ENCODE measurements at places on chromosomes 11 and 22. TPM values are rescaled to one million over a fixed set of nuclear protein-coding genes. Genes with fewer than 3 reads are reported as not detected.

Gene SEPTIN3
- total RNA-seq, result 0.26 TPM

Gene MED15
- total RNA-seq, result 54.1 TPM

Gene TRIM29
- 0.83 TPM for total RNA-seq

Gene TRIM44
- total RNA-seq, result 51.5 TPM

Gene ARHGAP8
- 0.58 TPM for total RNA-seq

Gene UCP3
- 1.2 TPM for total RNA-seq

Gene INPP5J
- total RNA-seq, result 2.1 TPM

Gene LGR4
- total RNA-seq, result 37.6 TPM

Gene ARHGAP20
- total RNA-seq, result 7.1 TPM

Gene TSPAN4
- 81.4 TPM for total RNA-seq

Gene CREBZF
- 34.8 TPM for total RNA-seq

DNA sequence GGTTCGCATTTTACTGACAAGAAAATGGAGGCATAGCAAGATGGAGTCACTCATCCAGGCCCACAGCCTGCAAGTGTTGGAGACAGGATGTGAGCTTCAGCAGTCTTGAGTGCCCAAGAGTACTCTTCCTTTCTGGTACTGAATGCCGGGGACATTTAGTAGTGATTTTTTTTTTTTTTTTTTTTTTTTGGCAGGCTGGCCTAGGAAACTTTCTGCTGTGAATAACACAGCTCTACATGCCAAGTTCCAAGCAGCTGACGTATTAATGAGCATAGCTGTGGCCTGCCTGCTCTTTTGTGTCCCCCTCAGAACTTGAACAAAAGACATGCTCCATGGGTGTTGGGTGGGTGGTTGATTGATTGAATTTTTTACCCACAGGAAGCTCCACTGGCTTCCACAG lies 195.5 kb upstream of the CADM1 start:
- peak overlapping the region; percentile 63 for H3K27ac ChIP-seq
- no peak overlapping the region for H3K4me3 ChIP-seq
- no peaks in the 10 kb centered on the region for H3K36me3 ChIP-seq
- peaks cover 36% of the 10 kb centered on the region for H3K4me1 ChIP-seq
- no peak for DNase-seq

GRCh38 chr11:44884056-44884455 lies 66.6 kb downstream of the TP53I11 start:
- H3K4me1 ChIP-seq, result peaks cover 64% of the 10 kb centered on the region
- H3K27ac ChIP-seq, result no peak overlapping the region
- no peak for DNase-seq
- no peaks in the 10 kb centered on the region for H3K27me3 ChIP-seq

GRCh38 chr22:46010951-46011626 lies 34.1 kb upstream of the WNT7B start:
- peak overlapping the region; percentile 96 for H3K27ac ChIP-seq
- no peaks in the 10 kb centered on the region for H3K36me3 ChIP-seq
- no peaks in the 10 kb centered on the region for H3K27me3 ChIP-seq

- peak overlapping the region; percentile 91 for H3K27ac ChIP-seq
- no peak for DNase-seq
- no peaks in the 10 kb centered on the region for H3K36me3 ChIP-seq
- H3K4me1 ChIP-seq, result peaks cover 20% of the 10 kb centered on the region
- H3K4me3 ChIP-seq, result peak overlapping the region; percentile 63
- no peaks in the 10 kb centered on the region for H3K27me3 ChIP-seq
These were observed 19.1 kb downstream of the MIF start for GRCh38 chr22:23913306-23913660.

GRCh38 chr11:35393098-35393497 lies 26.3 kb downstream of the SLC1A2 start:
- DNase-seq, result no peak
- H3K4me1 ChIP-seq, result peaks cover 19% of the 10 kb centered on the region
- no peak overlapping the region for H3K4me3 ChIP-seq
- no peaks in the 10 kb centered on the region for H3K36me3 ChIP-seq
- H3K27me3 ChIP-seq, result no peaks in the 10 kb centered on the region

DNA sequence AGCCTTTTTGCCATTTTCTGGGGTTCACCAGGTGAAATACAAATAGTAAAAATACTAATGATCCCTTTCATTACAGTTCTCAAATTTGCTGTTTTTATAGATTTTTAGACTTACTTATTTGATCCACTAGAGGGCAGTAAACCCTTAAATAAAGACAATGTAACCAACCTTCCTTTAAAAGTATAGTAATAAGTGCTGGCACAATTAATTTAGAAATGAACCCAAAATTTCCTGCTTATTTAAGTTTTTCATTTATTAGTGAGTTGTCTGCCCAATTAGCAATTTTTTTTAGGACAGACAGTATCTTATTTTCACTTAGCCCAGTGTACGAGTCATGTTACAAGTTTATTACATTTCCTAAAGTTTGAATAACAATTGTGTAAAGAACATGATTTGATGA lies 4.7 kb downstream of the DDIAS start:
- DNase-seq, result no peak
- no peaks in the 10 kb centered on the region for H3K27me3 ChIP-seq
- H3K36me3 ChIP-seq, result no peaks in the 10 kb centered on the region
- no peak overlapping the region for H3K4me3 ChIP-seq
- no peak overlapping the region for H3K27ac ChIP-seq

- no peak overlapping the region for H3K27ac ChIP-seq
- no peaks in the 10 kb centered on the region for H3K36me3 ChIP-seq
- peaks cover 31% of the 10 kb centered on the region for H3K4me1 ChIP-seq
- DNase-seq, result no peak
- H3K27me3 ChIP-seq, result no peaks in the 10 kb centered on the region
These were observed 16.3 kb upstream of the CYP2R1 start for GRCh38 chr11:14908214-14908880.

GRCh38 chr22:44664149-44664548 lies 37.9 kb upstream of the PRR5 start:
- DNase-seq, result peak; percentile 94
- H3K27me3 ChIP-seq, result peaks cover under 1% of the 10 kb centered on the region
- no peak overlapping the region for H3K4me3 ChIP-seq
- no peaks in the 10 kb centered on the region for H3K36me3 ChIP-seq
- H3K27ac ChIP-seq, result no peak overlapping the region

DNA sequence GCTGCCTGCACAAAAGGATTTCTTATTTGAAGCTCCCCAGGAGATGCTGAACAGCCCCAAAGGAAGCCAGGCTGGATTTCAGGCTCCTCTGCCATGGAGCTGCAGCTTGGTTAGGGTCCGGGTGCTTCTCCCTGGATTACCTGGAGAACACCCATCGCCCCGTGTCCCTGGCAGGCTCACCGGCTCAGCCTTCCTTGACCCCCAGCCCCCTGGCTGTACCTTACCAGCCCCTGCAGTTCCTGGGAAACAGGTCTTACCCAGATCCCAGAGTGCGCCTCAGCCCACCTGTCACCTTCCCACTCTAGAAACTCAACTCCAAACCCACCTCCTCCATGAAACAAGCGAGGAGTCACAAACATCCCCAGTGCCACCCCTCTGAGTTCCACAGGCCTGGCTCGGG lies 45.3 kb upstream of the CD5 start:
- H3K27ac ChIP-seq, result no peak overlapping the region
- no peak overlapping the region for H3K4me3 ChIP-seq
- H3K4me1 ChIP-seq, result no peaks in the 10 kb centered on the region

GRCh38 chr11:83063073-83063754 lies 8.5 kb downstream of the RAB30 start:
- H3K27me3 ChIP-seq, result no peaks in the 10 kb centered on the region
- H3K36me3 ChIP-seq, result no peaks in the 10 kb centered on the region
- no peak overlapping the region for H3K27ac ChIP-seq

- H3K4me3 ChIP-seq, result no peak overlapping the region
- H3K27me3 ChIP-seq, result peaks cover 8% of the 10 kb centered on the region
- H3K4me1 ChIP-seq, result peaks cover 6% of the 10 kb centered on the region
- no peak for DNase-seq
- no peaks in the 10 kb centered on the region for H3K36me3 ChIP-seq
- H3K27ac ChIP-seq, result no peak overlapping the region
These were observed 5.6 kb downstream of the CLDN5 start for GRCh38 chr22:19518635-19519034.

GRCh38 chr22:29780748-29781676 lies 13.8 kb downstream of the UQCR10 start:
- peak overlapping the region; percentile 31 for H3K27ac ChIP-seq
- no peak for DNase-seq
- H3K4me1 ChIP-seq, result peaks cover 42% of the 10 kb centered on the region
- H3K4me3 ChIP-seq, result no peak overlapping the region
- no peaks in the 10 kb centered on the region for H3K27me3 ChIP-seq

- H3K27me3 ChIP-seq, result no peaks in the 10 kb centered on the region
- no peaks in the 10 kb centered on the region for H3K36me3 ChIP-seq
- no peak for DNase-seq
These were observed 79.3 kb downstream of the ADAMTS15 start for GRCh38 chr11:130527636-130528297.

GRCh38 chr11:99199341-99199740 lies 178.6 kb downstream of the CNTN5 start:
- no peaks in the 10 kb centered on the region for H3K4me1 ChIP-seq
- H3K27me3 ChIP-seq, result no peaks in the 10 kb centered on the region
- H3K27ac ChIP-seq, result no peak overlapping the region
- H3K36me3 ChIP-seq, result no peaks in the 10 kb centered on the region
- no peak for DNase-seq

DNA sequence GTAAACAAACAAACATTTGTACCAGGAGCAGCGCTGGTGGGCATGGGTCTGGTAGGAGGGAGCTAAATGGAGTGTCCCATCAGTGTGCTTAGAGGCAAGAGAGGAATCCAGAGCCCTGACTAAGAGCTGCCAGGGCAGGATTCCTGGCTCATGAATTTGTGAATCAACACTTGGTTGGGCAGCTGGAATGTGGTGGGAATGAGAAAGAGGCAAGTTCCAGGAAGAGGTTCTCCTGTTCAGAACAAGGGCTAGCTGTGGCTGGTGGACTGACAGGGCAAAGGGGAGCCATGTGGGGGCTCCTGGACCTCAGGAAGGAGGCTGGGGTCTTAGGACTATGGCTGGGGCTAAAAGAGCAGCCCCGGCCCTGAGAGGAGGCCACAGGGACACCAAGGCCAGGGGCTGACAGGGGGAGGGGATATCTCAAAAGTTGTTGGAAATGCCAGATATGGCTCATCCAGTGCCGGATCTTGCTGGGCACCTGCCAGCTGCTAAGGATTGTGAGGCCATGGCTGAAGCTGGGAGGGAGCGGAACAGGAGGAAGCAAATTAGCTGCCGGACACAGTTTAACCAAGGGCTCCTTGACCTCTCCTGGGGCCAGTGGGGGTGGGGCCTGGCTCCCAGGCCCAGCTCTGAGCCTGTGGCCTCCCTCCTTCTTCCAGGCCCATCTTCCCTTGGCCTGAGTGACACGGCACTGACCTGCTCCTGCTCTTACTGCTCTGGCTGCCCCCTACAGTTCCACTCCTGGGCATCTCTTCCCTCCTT lies 14.6 kb upstream of the P2RY6 start:
- peak overlapping the region; percentile 62 for H3K27ac ChIP-seq
- DNase-seq, result no peak
- H3K4me3 ChIP-seq, result no peak overlapping the region

DNA sequence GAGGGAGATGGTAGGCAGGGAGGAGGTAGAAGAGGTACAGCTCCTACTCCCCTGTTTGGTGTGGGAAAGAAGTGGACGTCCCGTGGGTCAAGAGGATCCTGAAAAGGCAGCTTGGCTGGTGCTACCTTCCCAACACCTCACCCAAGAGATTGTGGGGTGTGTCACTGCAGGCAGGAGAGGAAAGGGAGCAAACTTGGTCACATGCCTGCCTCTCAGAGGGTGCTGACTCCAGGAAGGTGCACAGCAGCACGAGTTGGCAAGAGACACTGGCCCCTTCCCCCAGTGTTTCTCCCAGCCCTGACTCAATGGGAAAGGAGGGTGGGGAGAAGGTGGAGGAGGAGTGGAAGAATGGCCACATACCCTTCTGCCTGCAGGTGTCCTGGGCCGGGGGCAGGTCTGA lies 99.6 kb downstream of the CSNK2A3 start:
- no peaks in the 10 kb centered on the region for H3K36me3 ChIP-seq
- no peak overlapping the region for H3K4me3 ChIP-seq
- DNase-seq, result no peak
- no peaks in the 10 kb centered on the region for H3K4me1 ChIP-seq

DNA sequence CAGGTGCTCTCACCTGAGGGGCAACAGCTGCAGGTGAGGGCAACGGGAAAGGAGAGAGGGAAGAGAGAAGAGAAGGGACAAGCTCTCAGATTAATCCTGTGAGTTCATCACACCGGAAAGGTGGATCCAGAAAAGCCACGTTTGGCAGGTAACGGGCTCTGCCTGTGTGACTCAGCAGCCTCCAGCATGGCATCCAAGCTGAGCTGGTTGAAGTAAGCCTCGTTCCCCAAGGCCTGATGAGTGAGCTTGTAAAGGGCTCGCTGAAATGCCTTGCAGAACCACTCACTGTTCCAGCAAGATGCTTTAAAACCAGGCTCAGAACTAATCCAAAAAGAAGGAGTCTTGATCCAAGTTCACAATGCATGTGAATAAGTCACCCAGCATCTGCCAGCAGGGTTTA lies 206.9 kb upstream of the TMEM45B start:
- H3K4me3 ChIP-seq, result no peak overlapping the region
- H3K36me3 ChIP-seq, result no peaks in the 10 kb centered on the region
- H3K27ac ChIP-seq, result no peak overlapping the region
- H3K4me1 ChIP-seq, result peaks cover 6% of the 10 kb centered on the region
- no peaks in the 10 kb centered on the region for H3K27me3 ChIP-seq
- DNase-seq, result no peak

DNA sequence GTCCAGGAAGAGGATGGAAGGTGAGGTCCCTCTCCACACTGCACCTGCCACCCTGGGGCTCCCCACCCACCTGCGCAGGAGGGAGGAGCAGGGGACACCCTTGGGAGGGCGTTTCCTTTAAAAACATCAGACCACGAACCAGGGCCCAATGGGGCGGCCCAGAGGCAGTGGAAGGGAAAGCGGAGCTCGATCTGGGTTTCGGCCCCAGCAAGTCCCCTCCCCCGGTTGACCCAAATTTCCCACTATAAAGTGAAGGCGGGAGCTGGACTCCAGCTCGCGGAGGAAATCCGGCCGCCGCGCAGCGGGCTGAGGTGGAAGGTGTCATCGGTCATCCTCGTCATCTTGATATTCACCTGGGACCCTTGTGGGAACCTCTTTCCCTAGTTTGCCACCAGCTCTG lies 99.3 kb downstream of the WNT7B start:
- H3K4me3 ChIP-seq, result no peak overlapping the region
- no peak for DNase-seq
- H3K36me3 ChIP-seq, result no peaks in the 10 kb centered on the region
- peaks cover 16% of the 10 kb centered on the region for H3K4me1 ChIP-seq

GRCh38 chr11:32438866-32439489 lies 3.6 kb upstream of the WT1 start:
- H3K27ac ChIP-seq, result no peak overlapping the region
- H3K4me3 ChIP-seq, result peak overlapping the region; percentile 12
- DNase-seq, result no peak
- H3K4me1 ChIP-seq, result peaks cover 12% of the 10 kb centered on the region

DNA sequence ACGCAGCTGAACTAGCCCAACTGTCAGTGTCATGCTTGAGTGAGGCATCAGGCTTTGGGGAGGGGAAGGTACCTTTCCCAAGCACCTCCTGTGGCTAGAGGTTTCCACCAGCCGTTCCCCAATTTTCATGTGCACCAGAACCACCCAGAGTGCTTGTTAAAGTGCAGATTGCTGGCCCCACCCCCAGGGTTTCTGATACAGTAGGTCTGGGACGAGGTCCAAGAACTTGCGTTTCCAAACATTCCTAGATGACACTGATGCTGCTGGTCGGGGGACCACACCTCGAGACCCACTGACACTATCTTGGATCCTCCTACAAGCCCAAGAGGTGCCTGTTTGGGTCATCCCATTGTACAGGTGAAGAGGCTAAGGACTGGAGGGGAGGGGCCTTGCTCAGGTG lies 59.8 kb downstream of the PDE2A start:
- no peak overlapping the region for H3K27ac ChIP-seq
- no peaks in the 10 kb centered on the region for H3K36me3 ChIP-seq
- no peak for DNase-seq
